Fibroblast of mammary gland (primary cell): ENCODE measurements at places on chromosomes 6 and 20.

GRCh38 chr6:17768388-17768787 is 61.7 kb upstream of the NUP153 start:
- DNase-seq: peak; percentile 31

DNA sequence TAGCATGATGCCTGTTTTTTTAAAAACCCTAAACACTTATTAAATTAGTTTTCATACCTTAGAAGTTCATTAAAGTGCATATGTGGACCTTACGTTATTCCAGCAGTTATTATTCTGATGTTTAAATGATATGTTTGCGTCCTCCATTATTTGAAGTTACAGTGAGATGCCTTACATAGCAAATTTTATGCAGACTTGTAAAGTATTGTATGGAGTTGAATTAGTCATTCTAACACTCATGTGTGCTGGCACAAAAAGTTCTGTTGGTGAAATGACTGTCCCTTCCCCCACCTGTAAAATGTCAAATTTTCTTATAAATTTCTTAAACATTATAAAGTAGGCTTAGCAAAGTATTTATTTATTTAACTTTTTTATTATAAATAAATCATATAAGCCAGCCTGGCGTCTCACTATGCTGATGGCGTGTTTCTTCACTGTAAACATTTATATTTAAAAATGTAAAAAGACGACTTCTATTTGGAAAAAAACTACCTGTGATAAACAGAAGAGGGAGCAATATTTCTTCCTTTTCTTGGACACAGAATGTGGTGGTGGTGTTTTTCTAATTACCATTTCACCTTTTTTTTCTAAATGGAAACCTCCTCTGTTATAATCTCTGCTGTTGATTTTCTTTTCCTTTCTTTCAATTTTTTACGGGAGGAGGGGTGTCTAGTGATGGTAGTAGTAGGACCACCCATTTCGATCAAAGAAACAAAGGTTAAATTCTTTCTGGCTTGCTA is 155.4 kb downstream of the RFPL4B start:
- peak; percentile 26 for DNase-seq

DNA sequence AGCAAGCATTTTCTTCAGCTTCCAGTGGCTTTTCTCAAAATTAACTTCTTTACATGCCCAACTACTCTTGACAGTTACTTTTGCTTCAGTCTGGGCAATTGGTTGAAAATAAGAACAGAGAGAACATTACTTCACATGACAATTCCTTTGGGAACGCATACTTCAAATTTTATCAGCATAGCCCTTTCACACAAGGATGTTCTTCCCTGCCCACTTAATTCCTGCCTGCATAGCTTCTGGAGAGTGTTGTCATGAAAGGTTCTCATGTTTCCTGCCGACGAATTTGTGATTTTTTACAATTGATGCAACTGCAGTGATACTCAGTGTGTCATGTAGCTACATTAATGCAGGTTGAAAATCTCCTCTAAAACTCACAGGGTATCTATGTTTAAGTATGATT is 22.0 kb upstream of the SNRNP48 start:
- peak; percentile 88 for DNase-seq

DNA sequence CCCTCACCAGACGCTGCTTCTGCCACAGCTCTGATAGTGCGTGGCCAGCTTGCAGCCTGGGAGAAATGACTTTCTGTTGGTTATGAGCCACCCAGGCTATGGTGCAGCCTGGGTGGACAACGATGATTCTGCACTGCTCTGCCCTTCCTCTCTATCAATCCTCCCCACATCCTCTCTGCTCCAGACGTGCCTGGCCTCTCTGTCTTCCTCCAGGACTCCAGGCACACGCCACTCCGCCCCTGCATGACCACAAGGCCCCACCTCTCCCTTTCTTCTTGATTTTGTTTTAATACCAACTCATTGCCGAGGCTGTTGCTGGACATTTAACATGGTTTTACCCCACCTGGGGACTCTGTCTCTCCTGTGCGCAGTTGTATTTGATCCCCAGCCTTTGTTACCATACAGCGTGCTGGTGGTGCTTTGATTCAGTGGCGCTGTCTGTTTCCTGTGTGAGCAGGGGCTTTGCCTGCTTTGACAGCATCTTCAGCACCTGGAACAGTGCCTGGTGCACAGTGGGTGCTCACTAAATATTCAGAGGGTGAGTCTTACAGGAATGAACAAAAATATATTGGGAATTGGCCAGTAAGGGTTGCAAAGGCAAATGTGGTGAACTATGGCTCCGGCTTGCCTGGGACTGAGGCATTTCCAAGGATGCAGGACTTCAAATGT is 280.9 kb downstream of the CDH26 start:
- DNase-seq: no peak

DNA sequence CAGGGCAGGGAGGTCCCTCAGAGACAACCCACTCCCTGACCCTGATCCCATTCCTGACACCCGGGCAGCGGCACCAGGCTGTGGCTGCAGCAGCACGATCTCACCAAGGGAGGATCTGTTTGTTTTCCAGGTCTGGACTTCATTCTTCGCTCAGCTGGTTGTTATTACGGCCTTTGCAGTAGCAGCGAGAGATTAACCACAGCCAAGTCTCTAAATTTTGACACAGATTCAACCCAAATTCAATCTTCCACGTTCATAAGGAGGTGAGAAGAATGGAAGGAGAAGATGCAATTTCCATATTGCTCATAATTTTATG is 91.1 kb upstream of the THBS2 start:
- DNase-seq: no peak

DNA sequence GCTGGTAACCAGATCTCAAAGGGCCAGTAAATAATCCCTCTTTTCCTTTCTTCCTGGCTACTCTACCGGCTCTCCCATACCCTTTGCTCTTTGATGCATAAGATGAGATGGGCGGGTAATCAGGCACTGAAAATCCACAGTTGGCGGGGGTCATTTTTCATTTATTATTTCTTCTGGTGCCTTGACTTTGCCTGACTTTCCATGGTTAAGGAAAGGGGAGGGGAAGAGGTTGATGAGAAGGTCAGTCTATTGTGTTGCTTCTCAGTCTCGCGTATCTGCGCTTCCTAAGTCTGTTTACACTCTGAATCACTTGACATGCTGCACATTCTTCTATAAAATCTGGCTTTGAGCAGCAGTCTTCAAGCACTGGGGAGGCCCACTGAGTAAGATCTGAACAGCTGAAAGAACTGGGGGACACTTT is 121.1 kb upstream of the HDGFL1 start:
- DNase-seq: peak; percentile 11

GRCh38 chr6:114247101-114247500 is 95.7 kb downstream of the HS3ST5 start:
- DNase-seq: no peak

DNA sequence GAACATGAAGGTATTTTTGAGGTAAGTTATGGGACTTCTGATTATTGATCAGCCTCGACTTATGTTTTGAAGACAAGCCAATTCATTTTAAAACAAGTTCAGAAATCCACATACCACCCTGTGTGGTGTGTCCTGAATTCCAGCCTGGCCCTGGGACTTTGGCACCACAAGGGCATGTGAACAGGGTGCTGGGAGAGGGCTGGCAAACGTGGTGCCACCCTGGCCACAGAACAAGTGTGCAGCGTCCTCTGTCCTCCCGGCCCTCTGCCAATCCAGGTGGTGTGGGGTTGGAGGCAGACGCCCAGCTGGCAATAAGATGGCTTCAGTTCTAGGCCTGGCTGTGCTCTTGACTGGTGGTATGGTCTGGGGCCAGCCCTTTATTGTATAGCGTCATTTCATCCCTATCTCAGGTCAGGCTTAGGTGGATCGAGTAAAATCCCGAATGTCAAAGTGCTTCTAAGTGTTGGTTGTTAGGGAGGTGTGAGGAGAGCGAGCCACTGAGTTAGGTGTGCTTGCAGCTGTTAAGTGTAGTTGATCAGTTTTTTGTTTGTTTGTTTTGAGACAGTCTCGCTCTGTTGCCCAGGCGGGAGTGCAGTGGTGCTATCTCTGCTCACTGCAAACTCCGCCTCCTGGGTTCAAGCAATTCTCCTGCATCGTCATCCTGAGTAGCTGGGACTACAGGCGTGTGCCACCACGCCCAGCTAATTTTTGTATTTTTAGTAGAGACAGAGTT is 84.2 kb downstream of the RNF144B start:
- no peak for DNase-seq

- DNase-seq: peak; percentile 84
Observed at GRCh38 chr6:139569566-139569965, 195.1 kb upstream of the CITED2 start.

- DNase-seq: no peak
Observed at GRCh38 chr6:137353346-137353745, 134.2 kb upstream of the IFNGR1 start.

DNA sequence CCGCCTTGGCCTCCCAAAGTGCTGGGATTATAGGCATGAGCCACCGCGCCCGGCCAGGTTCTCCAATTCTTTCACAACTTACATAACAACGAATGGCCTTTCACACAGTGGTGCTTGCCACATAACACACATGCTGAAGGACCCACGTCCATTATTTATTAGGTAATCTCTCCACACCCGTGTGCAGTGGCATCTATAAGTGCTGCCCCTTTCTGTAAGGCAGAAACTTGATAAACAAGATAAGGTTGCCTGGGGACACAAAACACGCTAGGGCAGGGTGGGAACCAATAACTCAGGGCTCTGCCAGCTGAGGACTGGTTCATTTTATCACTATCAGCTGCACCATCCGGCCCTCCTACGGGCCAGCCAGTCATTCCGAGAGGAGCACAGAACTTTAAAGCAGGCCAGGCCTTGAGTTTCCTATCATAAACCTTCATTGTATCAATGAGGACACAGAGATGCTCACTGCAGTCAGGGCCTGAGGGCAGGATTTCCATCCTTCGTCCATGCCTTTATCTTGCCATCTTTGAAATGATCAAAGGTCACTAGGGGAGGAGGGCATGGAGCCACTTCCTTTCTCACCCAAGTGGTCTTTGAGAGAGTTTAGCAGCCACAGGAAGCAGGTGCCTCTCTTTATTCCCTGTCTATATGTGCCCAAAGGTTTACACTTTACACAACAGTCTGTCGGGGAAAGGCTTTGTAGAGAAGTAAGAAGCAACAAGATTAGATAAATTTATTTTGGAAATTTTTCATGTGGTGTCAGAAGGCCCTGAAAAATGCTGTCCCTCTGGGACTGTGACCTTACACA is 37.6 kb downstream of the GPLD1 start:
- DNase-seq: no peak

DNA sequence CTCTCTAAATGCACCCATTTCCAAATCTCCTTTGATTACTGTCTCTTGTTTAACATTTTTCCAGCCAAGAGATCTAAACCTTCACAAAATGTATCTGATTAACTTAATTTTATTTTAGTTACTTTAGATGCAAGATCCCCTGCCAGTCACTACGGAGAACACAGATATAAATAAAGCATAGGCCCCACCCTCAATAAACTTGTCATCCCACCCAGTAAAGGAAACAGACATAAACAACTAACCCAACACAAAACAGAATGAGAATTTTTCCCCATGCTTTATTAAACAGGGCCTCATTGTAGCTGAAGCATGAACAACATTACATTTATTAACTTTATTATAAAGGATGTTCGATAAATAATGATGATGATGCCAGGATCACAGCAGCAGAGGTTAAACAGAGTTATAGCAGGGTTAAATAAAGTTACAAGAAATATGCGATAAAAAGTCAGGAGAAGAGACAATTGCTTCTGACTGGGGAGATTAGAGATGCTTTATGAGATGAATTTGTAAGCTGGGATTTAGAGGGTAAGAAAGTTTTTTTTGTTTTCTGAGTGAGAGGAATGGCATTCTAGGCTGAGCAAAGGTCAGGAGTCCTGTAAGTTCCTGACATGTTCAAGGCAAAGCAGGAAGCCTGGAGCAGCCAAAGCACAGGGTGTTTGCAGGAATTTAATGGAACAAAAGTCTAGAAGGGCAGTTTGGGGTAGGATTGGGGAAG is 41.1 kb downstream of the TFAP2A start:
- DNase-seq: no peak

DNA sequence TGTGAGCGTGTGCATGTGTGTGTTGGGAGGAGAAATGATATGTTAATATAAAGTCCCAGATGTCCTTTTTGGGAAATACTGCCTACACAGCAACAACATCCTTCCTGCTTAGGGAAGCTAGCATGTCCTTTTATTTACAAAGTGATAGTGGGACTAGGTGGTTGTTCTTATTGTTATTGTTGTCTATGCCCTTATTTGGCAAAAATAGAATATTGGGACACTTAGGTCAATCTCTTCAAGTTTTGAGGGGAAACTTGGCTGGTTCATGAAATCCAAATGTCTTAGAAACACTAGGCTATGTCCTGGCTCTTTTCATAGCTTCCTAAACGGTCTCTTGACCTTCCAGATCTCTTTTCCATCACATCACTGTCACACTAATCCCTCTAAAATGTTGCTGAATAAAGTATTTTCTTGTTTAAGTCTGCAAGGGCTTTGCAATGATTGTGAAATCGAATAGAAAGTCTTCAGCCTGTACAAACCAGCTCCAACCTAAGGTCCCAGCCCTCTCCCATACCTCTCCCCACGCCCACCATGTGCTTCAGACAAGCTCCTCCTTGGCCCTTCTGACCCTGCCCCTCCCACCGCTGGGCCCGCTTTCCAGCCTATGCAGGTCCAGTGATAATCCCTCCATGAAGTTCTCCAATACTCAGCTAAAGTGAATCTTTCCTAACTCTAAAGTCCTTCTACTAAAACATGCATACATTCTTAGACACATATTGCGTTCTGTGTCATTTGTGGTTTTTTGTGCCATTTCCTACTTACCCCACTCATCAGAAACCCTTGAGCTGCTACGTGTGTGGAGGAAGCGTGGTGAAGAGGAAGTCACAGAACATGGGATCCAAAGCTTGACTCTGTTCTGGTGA is 205.1 kb downstream of the LY86 start:
- DNase-seq: no peak

GRCh38 chr20:4666001-4666479 is 55.7 kb upstream of the PRND start:
- DNase-seq: peak; percentile 63

- DNase-seq: no peak
Observed at GRCh38 chr6:129645830-129646579, 64.0 kb downstream of the ARHGAP18 start.

- no peak for DNase-seq
Observed at GRCh38 chr6:151661509-151661908, 146.0 kb upstream of the ESR1 start.

DNA sequence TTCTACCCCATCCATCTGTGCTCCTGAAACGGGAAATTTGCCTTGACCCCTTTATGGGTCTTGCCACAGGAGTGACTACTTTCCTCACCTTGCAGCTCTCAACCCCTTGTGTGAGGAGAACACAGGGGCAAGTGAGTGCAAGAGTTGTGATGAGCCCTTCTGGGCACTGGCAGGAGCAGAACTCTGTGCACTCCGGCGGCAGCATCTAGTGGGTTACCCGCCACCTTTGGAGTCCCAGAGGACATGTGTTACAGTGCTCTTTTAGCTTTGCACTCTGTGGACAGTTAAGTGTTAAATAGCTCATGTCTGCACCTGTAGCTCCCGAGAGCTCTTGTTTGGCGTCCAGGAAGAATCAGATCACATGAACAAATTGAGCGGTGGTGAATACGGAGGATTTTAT is 940.2 kb downstream of the GRIK2 start:
- DNase-seq: no peak

- no peak for DNase-seq
Observed at GRCh38 chr6:149316108-149316727, 1.3 kb upstream of the TAB2 start.
